ENCODE measurements at places on chromosomes 3 and 15. TPM values are rescaled to one million over a fixed set of nuclear protein-coding genes. Genes with fewer than 3 reads are reported as not detected.

The SLCO2A1 gene
- 0.38 TPM for total RNA-seq

The CACNA2D3 gene
- total RNA-seq: 0.19 TPM

The PLCL2 gene
- 4.5 TPM for total RNA-seq

The PARP15 gene
- not detected for total RNA-seq

The RTP3 gene
- not detected for total RNA-seq

The PRR23E gene
- total RNA-seq: not detected

The PTPRG gene
- total RNA-seq: 2.6 TPM

The CDHR4 gene
- 0.24 TPM for total RNA-seq

The CFAP20DC gene
- 2.1 TPM for total RNA-seq

The TMEM266 gene
- 0.29 TPM for total RNA-seq

The CATSPER2 gene
- total RNA-seq: 0.50 TPM

The ISL2 gene
- total RNA-seq: 3.5 TPM

The CHRNA7 gene
- 3.2 TPM for total RNA-seq
